Large intestine (tissue), 12 donors: ENCODE measurements at places on chromosomes 4 and X. TPM values are rescaled to one million over a fixed set of nuclear protein-coding genes. Genes with fewer than 3 reads are reported as not detected.

DNA sequence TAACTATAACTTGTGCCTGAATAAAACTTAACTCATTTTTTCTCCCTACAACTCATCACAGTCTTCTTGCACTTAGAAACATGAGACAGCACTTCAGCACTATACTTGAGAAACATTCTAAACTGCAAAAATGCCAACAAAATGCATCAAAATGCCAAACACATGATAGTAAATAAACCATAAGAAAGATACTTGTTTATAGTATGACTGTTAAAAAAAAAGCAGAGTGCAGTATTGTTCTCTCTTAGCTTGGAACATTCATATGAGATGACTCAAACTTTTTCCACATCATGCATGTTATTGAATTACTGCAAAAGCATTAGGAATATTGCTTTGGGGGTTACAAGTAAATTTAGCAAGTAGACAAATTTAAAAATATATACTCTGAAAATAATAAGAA, 135.7 kb upstream of the ANXA10 start:
- DNase-seq, result no peak

GRCh38 chr4:96189761-96190160, 349.9 kb downstream of the PDHA2 start:
- DNase-seq, result no peak

- DNase-seq, result no peak
Observed at GRCh38 chr4:186329372-186329771, 63.4 kb downstream of the F11 start.

DNA sequence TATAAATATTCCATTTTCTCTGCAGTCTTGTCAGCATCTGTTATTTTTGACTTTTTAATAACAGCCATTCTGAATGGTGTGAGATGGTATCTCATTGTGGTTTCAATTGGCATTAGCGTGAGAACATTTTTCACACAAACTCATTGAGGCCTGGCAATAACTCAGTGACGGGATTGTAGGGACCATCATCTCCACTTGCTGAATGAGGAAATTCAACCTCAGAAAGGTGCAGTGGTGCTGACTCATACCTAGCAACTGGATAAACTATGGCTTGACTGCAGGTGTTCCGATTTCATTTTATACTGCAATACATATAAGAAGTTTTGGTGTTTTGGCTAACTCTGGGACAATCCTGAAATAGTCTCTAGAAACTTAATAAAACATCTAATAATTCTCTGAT, 88.3 kb upstream of the DDIT4L start:
- no peak for DNase-seq

DNA sequence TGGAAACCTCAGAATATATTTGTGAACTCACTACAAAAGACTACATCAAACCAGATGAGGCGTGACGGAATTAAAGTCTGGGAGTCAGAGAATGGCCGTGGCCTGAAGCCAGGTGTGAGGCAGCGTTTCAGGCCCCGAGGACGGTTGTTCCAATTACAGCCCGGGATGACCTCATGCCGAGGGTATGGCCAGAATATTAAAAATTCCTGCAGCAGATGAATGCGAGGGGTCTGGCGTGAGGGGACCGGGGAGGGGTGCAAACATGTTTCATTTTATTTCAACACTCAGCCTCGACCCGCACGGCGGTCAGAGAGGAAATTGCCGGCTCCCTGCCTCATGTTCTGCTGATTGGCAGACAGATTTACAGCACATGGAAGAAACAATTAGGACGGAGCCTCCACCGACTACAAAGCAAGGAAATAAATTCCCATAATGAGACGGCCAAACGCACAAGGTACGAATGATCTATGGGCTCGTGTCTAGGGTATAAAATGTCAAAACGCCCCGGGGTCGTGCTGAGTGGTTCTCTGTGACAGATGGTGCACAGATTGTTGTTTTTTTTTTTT, 289.7 kb downstream of the SHOX start:
- no peak for DNase-seq

- peak; percentile 60 for DNase-seq
Observed at GRCh38 chr4:30719454-30720020, 632 bp upstream of the PCDH7 start.

- DNase-seq, result no peak
Observed at GRCh38 chrX:12981880-12982279, 7.0 kb downstream of the TMSB4X start.

DNA sequence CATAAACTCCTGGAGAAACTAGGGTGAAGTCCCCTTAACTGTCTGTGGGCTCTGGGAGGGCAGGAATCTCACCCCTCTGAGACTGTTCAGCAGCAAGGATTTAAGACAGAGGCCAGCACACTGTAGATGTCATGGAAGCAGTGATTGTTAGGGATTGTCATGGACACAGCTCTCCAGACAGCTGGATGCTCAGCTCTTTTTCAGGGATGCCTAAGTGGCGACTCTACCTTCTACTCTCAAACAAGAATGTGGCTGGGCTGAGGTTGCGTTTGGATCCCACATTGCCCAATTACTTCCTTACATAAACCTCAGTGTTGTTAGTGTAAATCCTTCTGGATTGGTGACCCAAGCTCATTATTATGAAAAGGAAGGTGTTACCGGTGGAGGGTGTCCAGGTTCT, 291.9 kb upstream of the VCX3A start:
- no peak for DNase-seq

- no peak for DNase-seq
Observed at GRCh38 chr4:108991551-108992328, 228.9 kb upstream of the ETNPPL start.

GRCh38 chr4:94271248-94271647, 63.6 kb downstream of the SMARCAD1 start:
- no peak for DNase-seq

The UGT2B11 gene
- polyA plus RNA-seq, result 0.15 TPM

The KIT gene
- polyA plus RNA-seq, result 20.3 TPM

The AFF2 gene
- 1.6 TPM for polyA plus RNA-seq

The SUPT20HL1 gene
- 0.10 TPM for polyA plus RNA-seq

The TBX22 gene
- 0.03 TPM for polyA plus RNA-seq
